Esophagus squamous epithelium (tissue), 5 donors: ENCODE measurements at places on chromosomes 7 and 10.

DNA sequence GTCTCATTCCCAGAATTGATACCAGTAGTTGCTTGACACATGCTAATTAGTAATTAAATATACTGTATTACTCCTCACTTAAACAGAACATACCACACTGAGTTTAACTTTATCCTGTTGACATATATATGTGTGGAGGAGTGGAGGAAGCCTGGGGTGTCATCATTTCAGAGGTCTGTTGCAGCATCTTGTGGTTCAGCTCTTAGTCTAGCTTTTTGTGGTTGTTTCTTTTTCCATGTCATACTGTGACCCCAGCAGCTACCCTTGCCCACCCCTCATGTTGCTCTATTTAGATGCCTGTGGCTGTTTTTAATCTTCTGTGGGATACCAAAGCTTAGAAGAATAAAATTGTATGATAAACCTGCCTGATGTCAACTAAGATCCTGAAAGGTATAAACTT is 875.4 kb downstream of the LRMDA start:
- no peak for DNase-seq

- no peak for DNase-seq
Observed at GRCh38 chr7:116030651-116031276, at the start of gene TFEC. TSS of gene TFEC (minus strand) at chr7:116030763. CDS start at chr7:115984441, 46,322 bp downstream.

- DNase-seq, result no peak
Observed at GRCh38 chr7:127557803-127558202, 27.6 kb downstream of the GCC1 start.

- no peak for DNase-seq
Observed at GRCh38 chr7:104629408-104629807, 301.0 kb downstream of the LHFPL3 start.

GRCh38 chr10:11907914-11908313 is 84.8 kb downstream of the PROSER2 start:
- no peak for DNase-seq

- DNase-seq, result no peak
Observed at GRCh38 chr7:151078233-151079040, 2.2 kb downstream of the FASTK start.

DNA sequence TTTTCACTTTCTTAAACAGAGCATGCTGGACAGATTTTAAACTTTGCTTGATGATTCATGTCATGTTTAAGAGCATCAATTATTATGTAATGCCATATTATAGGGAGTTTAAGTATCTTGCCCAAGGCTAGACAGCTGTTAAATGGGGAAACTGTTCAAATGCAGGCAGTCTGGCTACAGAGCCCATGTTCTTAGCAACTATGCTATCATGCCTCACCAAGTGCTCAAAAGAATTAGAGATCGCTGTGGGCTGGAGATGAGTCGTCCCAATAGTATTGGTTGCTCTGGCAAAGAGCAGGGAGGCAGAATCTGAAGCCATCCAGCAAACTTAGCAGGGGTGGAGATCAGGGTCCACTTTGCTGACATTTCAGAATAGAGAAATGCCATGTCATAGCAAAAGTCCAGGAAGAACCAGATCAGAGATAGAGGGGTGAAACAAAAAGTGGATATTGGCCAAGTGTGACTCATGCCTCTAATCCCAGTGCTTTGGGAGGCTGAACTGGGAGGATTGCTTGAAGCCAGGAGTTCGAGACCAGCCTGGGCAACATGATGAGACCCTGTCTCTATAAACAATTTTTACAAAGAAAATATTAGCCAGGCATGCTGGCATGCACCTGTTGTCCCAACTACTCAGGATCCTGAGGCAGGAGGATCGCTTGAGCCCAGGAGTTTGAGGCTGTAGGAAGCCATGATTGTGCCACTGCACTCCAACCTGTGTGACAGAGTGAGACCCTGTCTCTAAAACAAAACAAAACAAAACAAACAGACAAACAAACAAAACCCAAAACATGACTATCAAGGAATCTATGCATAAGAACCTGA is 57.8 kb downstream of the BAMBI start:
- no peak for DNase-seq

DNA sequence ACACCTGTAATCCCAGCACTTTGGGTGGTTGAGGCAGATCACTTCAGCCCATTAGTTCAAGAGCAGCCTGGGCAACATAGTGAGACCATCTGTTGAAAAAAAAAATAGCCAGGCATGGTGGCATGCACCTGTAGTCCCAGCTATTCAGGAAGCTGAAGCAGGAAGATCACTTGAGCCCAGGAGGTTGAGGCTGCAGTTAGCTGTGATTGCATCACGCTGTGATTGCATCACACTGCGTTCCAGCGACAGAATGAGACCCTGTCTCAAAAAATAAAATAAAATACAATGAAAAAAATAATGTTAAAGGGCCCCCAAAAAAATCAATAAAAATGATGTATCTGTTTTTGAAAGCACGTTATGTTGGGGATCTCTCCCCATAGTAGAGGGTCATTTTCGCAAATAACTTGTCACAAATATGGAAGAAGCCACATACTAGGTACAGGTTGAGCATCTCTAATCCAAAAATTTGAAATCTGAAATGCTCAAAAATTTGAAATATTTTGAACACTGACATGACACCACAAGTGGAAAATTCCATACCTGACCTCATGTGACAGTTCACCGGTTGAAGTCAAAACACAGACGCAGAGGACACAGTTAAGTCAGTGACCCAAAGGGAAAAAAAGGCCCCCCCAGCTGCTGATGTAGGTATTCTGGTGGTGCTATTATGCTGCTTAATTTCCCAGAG is 9.5 kb downstream of the CISD1 start:
- DNase-seq, result no peak

DNA sequence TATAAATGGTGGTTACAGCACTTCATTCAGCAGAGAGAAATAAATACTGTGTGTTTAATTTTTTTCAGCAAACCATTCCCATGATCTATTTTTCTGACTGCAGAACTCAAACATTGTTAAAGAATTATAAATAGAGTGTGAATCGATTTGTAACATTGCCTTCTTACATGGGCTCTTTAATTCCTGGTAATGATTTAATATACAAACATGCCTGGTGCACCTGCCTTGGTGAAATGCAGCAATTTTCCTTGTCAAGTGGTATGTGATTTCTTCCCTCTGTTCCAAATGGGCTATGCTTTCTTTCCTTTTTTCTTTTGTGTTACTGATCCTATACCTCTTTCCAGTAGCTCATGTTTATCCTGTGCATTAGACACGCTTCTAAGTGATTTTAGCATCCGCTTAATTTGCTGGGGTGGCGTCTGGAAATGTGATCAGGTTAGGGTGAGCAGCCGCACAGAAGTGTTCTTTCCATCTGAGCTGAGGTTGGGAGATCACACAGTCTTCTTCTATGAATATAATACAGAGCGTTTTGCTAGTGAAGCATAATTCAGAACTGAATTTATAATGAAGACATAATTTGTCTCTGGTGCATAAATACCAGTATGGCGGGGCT is 94.3 kb upstream of the ITGB1 start:
- DNase-seq, result no peak

DNA sequence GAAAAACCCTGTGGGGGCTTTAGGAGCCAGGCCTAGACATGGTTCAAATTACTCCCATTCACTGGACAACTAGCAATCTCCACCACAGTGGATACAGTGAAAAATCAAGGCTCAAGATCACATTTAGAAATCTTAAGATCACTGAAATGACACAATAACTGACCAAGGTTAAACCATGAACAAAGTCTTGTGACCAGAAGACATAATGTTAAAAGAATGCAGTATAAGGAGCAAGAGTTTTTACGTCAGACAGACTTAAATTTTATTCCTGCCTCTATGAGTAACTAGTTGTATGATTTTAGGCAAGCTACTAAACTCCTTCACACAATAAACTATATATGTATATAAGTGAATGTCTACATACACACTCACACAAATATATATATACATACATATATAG is 68.5 kb downstream of the MICU1 start:
- DNase-seq, result no peak

GRCh38 chr7:64874562-64875250 is 28.4 kb upstream of the ZNF273 start:
- DNase-seq, result no peak

- no peak for DNase-seq
Observed at GRCh38 chr7:7166318-7166717, 16.0 kb upstream of the C1GALT1 start.

GRCh38 chr7:113464096-113464855 is 345.9 kb upstream of the SMIM30 start:
- DNase-seq, result no peak

DNA sequence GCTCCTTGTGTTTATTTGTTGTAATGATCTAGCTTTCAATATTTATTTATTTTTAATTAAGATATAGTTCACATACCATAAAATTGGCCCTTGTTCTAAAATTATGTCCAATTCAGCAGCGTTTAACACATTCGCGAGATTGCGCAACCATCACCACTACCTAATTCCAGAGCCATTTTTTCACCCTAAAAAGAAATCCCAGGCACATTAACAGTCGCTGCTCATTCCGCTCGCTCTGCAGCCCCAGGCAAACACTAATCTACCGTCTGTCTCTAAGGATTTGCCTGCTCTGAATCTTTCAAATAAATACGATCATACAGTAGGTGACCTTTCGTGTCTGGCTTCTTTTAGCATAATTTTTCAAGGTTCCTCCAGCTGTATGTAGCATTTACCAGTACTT is 616.7 kb downstream of the CALN1 start:
- DNase-seq, result no peak

GRCh38 chr7:128099204-128099671 is 68.0 kb upstream of the LRRC4 start:
- no peak for DNase-seq

DNA sequence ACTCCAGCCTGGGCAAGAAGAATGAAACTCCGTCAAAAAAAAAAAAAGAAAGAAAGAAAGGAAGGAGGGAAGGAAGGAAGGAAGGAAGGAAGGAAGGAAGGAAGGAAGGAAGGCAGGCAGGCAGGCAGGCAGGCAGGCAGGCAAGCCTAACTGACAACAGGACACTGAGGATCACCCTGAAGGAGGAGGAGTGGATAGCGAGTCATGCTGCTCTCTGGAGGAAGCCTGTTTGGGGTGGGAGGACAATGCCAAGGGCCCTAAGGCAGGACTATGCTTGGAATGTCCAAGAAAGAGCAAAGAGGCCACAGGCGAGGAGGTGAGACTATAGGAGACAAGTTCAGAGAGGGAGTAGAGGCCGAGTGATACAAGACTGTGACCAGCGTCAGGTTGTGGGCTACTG is 107.0 kb upstream of the PARD3 start:
- no peak for DNase-seq

DNA sequence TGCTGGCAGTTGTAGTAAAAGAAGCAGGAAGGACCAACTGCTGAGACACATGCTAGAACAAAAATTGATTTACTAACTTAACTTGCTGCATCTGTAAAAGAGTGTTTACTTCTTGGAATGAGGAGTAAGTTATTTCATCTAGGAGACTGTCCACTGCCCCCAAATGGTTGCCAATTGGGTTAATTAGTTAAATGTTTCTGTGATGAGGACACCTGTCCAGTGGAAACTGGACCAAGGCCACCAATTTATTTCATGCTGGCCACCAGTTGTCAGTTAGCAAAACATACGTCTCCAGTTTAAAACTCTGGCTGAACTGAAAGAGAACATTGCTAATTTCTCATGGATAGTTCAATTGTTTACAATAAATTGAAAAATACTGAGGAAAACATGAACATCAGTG is 191.7 kb downstream of the PPP1R9A start:
- DNase-seq, result no peak

- DNase-seq, result no peak
Observed at GRCh38 chr7:4612237-4612636, 69.9 kb upstream of the FOXK1 start.

DNA sequence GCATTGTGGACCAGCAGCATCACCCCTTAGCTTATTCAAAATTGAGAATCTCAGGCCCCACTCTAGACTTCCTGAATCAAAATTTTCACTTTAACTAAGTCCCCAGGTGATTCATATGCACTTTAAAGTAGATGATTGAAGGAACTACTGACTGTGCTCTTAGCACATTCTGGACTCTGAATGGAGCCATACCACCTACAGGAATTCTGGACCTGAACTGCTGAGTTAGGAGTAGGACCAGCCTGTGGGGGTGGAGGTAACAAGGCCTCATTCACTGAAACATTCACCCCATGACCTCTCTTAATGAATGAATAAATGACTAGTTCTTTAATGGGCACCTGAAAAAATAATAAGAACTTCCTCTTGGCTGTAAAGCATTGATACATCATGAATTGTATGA is 7.3 kb downstream of the PDK4 start:
- no peak for DNase-seq

GRCh38 chr10:125147971-125148439 is 12.4 kb downstream of the CTBP2 start:
- no peak for DNase-seq

DNA sequence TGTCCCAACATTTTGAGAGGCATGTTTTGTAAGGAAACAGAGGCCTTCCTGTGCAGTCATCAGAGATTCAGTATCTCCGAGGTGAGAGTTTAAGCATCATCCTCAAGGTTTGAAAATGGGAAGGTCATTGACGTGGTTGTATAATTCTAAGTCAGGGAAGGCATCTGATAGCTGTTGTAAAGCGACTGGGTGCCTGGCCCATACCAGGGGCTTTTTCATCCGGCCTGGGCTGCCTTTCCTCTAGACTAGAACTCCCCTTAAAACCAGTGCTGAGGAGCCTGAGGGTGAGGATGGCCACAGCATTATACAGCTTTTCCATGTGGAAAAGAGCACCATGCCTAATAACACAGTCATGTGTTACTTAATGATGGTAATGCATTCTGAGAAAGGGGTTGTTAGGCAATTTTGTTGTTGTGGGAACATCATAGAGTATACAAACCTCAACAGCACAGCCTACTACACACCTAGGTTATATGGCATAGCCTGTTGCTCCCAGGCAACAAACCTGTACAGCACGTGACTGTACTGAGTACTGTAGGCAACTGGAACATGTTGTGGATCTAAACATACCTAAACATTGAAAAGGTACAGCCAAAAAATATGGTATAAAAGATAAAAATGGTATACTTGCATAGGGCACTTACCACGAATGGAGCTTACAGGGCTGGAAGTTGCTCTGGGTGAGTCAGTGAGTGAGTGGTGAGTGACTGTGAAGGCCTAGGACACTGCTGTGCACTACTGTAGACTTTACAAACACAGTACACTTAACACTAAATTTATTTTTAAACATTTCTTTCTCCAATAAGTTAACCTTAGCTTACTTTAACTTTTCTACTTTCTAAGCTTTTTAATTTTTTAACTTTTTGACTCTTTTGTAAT is 13.5 kb upstream of the CACUL1 start:
- no peak for DNase-seq

DNA sequence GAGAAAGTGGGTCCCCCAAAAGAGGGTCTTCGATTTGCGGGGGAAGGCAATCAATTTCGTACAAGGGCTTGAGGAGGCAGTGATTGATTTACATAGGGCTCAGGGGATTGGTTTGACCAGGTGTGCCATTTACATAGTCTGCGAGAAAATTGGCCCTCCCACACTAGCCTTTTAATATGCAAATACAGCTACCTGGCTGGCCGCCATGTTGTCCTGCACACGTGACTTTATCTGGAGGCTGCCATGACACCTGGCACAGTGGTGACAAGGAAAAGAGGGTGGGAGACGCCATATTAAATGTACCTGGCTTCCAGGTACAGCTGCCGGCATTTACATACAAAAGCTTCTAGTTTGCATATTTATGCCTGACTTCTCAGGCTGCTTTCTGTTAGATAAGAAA is 1577.2 kb upstream of the LRRTM3 start:
- no peak for DNase-seq
